Activated CD4-positive, alpha-beta memory T cell treated with anti-CD3 and anti-CD28 coated beads, Interleukin-2, amount 10 ng/mL, durations not matched to agents 7 days and 5 days (primary cell): ENCODE measurements at places on chromosomes 2 and 18.

DNA sequence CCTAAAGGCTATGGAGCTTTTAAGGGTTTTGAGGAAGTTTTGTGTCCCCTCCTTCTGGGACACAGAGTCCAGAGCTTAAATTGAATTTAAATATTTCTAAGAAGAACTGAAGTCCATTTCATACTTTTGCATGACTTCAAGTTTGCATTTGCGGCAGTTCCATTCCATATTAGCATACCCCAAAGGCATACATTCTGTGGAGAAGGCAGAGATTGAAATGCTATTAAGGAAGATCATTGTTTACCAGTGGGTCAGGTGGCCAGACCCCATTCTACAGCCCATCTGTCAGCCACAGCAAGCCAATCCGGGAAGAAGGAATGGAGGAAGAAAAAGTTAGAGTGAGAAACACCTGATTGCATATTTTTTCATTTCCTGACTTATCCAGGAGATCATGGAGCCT lies 75.0 kb downstream of the DNAH7 start:
- no peak for DNase-seq

GRCh38 chr2:177556153-177556552 lies 163.6 kb downstream of the AGPS start:
- no peak for DNase-seq

DNA sequence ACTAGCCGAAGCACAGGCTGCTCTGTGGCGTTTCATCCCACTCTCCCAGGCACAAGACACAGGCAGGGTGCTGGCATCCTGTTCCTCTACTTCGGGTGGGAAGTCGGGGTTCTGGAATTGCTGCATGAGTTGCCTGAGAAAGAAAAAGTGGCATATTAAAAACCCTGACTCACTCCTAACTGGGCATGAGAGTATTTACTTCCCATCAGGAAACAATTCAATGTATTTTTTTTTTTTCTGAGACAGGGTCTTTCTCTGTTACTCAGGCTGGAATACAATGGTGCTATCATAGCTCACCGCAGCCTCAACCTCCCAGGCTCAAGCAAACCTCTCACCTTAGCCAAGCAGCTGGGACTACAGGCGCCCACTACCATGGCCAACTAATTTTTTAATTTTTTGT lies 7.4 kb downstream of the ODC1 start:
- no peak for DNase-seq

- DNase-seq, result no peak
Observed at GRCh38 chr18:6866552-6867085, 137.1 kb downstream of the ARHGAP28 start.

DNA sequence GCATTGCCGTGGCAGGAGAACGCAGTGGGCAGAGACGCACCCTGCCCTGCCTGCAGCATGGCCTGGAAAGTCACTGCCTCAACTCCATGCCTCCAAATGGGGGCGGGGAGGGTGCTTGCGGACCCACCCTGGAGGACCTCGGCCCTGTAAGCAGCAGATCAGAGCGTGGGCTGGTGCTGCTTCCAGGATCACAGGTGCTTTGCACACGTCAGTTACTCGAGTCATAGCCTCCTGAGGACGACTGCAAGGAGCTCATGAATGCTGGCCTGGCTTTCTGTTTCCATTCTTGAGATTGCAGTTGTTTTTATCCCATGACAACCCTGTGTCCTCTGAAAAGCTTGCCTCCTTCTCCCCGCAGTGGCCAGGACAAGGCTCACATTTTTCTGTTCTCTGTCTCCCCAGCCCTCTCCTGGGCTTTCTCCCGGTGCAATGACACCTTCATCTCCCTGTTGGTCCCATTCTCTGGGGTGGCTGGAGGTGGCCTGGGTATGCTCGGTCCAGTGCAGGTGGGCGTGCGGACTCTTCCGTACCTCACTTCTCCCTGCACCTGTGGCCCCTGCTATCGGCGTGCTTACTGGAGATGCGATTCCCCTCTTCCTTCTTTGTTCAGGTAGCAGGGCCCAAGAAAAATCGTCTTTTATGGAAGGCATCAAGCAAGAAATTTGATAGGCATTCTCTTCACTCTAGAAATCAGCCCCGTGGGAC lies 208.0 kb downstream of the GBX2 start:
- no peak for DNase-seq

DNA sequence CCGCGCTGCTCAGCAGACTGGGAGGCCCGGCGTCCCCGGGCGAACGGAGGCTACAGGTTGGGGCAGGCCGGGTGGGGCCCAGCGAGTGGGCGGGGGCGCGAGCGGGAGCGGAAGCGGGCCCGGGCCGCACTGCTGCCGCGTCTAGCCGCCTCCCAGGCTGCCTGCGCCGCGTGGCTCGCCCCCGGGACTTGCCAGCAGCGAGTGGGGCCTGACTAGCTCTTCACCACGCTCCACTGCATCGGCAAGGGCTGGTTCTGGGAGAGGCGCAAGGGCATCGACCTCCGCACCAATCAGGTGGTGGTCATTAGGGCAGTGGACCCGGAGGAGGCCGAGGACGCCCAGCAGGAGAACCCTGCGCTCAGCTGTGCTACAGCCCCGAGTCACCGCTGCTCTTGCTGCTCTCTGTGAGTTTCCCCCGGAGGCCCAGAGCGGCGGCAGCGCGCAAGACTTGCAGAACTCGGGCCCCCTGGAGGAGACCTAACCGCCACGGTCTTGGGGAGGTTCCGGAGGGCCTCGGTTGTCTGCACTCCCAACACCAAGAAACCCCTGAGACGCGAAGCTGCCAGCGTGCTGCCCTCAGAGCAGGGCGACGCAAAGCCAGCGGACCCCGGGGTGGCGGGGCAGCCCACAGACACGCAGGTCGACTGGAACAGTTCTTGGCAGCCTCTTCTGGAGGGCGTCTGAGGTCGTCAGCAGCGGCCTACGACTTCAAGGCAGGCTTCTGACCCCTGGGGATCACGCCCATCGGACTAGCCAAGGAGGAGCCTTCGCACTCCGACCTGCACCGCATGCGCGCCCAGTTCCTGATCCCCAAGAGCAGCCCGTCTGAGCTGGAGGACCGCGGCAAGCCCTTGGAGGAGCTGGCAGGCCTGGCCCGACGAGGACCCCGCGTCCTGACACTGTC lies 27.2 kb upstream of the PTPN2 start:
- DNase-seq, result peak; percentile 56
